ENCODE measurements at places on chromosomes 11 and 22.
A peak's percentile ranks its signal among the peaks of the same experiment; 100 is the strongest.

DNA sequence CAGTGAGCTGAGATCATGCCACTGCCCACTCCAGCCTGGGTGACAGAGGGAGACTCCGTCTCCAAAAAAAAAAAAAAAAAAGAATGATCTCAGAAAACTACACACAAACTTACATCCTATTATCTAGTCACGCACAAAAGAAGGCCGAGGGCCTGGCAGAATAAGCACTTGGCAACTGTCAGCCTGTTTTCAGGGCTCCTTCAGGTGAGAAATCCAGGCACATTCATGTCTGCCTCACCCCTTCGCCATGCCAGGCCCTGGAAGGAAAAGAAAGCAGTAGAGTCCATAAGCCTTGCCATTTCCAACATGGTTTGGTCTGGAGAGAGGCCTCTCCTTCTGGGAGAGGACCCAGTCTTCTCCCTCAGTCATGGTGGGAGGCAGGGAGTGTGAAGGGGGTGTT lies 30.9 kb downstream of the C11orf58 start:
- no peak for DNase-seq

GRCh38 chr11:17472467-17472866 lies 4.2 kb downstream of the ABCC8 start:
- DNase-seq: no peak

- DNase-seq: no peak
These were observed 22.7 kb downstream of the ARFGAP3 start for GRCh38 chr22:42834177-42834949.

DNA sequence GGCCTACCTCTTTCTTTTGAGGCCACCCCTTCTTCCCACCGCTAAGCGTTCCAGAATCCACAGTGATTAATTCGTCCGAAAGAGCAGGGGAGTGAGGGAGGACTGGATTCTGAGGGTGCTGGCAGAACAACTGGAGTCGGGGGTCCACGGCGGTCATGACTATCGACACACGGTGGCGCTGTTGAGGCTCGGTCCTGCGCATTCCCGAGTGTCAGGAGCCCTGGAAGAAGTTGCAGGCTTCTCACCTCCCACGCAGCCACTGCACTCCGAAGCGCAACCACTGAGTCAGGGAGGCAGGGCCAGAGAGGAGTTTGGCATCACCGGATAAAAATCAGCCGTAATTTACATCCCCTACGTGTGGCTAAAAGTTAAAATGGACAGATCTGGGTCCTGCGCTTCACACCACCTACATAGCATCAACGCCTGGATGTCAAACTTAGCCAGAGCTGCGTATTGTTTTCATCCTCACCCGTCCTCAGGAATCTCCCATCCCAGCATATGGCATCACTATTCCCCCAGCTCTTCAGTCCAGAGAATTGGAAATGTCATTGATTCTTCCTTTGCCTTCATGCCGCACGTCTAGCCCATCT lies 10.7 kb upstream of the CTSF start:
- peak; percentile 73 for DNase-seq

DNA sequence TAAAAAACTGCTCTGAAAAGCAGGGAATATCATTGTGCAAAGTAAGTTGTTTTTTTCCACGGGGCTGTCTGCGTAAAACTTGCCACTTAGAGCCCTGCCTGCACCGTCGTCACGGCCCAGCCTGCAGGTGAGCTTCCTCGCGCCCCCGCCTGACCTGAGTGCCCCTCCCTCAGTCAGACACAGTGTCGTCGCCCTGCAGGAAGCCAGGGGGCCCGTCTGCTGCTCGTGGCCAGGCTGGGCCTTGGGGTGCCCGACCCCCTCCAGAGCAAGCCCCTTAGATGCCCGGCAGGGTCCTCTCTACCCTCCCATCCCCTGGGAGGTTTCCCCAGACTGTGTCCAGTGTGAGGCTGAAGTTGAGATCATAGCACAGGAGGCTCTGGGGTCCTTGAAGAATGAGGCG lies 31.6 kb downstream of the SBF1 start:
- no peak for DNase-seq

DNA sequence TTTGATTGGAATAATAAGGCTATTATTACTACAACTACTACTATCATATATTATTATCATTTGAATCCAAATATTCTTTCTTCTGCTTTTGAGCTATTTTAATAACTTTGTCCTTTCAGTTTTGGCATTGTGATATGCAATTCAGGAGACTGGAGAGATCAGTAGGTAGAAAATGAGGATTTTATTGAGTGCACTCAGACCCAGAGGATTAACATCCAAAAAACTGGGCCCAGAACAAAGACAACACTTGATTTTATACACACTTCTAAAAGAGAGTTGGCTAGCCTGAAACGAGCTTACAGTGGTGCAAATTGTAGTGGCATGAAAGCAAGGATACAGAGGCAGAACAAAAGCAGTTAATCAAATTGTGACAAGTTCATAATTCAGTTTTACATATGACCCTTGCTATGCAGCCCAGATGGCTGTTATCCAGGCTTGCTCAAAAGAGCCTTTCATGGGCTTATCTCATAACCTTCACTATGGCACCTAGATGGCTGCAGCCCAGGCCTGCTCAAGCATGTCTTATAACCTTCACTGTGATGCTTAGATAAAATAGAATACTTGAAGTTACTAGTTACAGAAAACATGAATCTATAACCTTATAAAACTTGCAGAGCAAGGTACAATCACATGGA lies 796.3 kb upstream of the RAG2 start:
- DNase-seq: no peak

DNA sequence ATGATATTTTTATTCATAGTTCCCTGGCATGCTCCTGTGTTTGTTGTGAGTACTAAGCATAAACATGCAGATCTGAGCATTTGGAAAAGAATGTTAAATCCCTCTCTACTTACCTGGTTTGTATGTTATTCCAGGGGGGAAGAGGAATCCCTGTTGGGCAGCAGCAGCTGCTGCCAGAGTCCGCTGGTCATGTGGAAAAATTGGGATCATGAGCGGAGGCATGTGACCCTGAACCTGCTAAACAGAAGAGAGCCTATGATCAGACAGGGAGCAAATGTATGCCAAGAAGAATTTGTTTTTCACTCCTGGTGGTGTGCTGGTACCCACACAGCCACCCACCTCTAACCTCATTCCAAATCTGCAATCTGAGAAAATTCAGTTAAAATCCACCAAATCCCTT lies 244.7 kb downstream of the SOX6 start:
- DNase-seq: no peak

GRCh38 chr11:117807482-117808327 lies 10.7 kb upstream of the DSCAML1 start:
- peak; percentile 58 for DNase-seq

DNA sequence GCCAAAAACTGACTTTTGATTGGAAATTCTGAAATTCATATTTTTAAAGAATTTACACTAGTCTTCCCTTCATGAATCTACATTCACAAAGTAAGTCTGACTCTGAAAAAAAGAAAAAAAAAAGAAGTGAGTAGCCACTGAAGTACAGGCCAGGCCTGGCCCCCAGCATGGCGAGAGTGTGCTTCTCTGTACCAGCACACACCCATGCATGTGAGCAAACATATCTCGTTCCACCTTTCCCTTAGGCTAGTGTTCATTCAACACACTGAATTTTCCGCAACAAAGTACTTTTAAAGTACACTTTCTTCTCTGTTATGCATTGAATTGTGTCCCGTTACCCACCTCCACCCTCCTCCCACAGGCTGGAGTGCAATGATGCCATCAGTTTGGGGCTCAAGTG lies 4.5 kb downstream of the C11orf16 start:
- DNase-seq: no peak

DNA sequence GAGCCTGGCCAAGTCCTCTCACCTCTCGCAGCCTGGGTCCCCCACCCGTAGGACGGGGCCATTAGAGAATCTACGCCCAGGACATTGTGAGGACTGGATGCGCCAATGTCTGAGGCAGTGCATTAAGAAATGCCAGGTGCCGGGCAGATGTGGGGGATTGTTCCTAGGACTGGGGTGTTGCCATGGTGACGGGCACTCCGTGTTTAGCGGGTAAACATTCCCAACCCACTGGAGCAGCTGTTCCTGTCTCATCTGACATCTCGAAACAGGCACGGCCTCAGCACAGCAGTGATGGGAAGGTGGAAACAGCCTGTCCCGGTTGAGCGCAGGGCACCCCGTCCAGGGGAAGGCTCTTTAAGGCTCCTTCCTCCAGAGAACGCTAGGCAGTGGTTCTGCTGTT lies 99.6 kb upstream of the RTL6 start:
- DNase-seq: peak; percentile 25

- peak; percentile 61 for DNase-seq
These were observed 143.2 kb upstream of the GRIA4 start for GRCh38 chr11:105466582-105467228.

Measured in EH (cell line).